Type B pancreatic cell (in vitro differentiated cells): ENCODE measurements at places on chromosomes 3 and 15.

GRCh38 chr15:76127169-76127568 is 67.4 kb downstream of the TMEM266 start:
- no peak for DNase-seq

GRCh38 chr3:128524374-128525299 is 31.6 kb upstream of the GATA2 start:
- no peak for DNase-seq

DNA sequence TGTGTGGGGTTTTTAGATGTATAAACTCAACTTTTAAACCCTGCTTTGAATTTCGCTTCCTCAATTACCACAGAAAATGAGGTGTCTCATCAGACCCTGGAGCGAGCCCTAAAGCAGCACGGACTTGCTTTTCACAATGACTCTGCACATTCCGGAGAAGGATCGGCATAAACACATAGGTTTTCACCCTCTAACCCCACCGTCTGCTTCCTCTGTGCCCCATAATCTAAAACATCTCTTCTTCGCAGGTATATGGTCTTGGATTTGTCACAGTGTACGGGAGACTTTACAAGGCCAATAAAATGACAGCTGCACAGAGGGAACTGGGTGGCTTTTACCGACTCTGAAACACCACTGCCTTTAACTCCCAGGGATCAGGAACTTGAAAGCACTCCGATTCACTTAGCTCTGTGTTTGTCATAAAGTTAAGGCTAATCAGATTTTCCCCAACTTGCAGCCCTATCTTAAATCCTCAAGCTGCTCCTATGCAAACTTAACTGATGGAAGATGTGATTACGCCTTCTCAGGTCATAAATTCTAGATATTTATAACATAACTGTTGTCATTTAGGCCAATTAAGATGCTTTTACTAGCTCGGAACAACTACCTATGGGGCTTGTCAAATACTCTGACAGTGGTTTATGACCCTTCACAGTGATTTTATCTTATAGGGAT is 133.4 kb upstream of the WNT5A start:
- DNase-seq: no peak

DNA sequence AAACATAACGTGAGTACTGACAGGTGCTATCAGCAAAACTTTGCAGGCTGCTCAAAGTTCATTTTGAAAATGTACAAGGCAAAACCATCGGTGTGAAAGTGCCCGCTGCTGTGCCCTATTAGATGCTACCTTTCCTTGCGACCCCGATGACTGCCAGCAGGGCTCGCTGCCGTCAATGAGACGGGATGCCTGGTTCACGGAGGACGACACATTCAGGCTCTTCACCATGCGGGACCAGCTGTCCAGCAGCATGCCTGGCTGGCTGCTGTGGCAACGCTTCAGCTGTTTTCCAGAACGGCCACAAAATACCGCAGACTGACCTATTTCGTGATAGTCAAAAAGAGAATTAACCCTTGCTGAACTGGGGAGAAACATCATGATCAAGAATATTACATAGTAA is 92.7 kb upstream of the OCA2 start:
- DNase-seq: no peak
